NCI-H345 (cell line): ENCODE measurements at places on chromosomes 11 and 22.

DNA sequence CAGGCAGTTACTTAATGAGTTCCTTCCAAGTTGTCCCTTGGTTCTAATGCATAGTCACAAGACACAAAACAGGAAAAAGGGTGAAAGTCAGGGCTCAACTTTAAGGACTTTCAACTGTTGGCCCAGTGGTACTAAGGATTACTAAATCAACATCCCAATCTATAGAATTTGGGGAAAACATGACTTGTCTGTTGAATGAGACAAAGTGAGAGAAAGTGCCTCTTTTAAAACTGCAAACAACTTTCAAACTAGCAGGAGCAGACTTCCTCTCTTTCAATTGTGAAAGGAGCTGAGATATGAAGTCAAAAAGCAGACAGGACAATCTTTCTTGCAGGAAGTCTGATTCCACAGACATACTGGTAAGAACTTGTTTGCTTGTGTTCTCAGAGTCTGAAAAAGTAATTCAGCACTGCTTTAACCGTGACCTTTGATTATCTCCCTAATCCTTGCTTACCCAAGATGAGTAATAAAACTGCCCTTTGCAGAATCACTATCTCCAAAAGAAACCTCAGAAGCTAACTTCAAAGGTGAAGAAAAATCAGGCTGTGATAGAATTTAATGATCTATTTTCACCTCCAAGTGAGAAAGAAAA lies 960.7 kb upstream of the RAG2 start:
- no peak for DNase-seq

DNA sequence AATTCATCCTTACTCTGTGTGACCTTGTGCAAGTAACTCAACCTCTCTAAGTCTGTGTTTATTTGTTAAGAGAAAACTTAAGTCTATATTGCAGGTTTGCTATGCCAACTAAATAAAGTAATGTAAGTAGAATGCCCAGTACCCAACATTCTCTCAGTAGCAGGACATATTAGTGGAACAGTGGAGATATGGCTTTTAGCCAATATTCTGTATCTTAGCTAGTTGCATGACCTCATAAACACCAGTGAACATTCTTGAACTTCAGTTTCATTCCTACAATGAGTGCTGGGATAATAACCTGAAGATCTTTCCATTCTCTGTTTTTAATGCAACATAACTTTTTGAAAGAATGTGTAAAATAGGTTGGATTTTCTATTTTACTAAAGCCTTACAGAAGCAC lies 77.0 kb downstream of the RAB38 start:
- DNase-seq: no peak

- no peak for DNase-seq
Observed at GRCh38 chr22:40247976-40248375, 70.3 kb downstream of the TNRC6B start.

GRCh38 chr11:74637700-74638099 lies 45.3 kb downstream of the POLD3 start:
- DNase-seq: no peak

DNA sequence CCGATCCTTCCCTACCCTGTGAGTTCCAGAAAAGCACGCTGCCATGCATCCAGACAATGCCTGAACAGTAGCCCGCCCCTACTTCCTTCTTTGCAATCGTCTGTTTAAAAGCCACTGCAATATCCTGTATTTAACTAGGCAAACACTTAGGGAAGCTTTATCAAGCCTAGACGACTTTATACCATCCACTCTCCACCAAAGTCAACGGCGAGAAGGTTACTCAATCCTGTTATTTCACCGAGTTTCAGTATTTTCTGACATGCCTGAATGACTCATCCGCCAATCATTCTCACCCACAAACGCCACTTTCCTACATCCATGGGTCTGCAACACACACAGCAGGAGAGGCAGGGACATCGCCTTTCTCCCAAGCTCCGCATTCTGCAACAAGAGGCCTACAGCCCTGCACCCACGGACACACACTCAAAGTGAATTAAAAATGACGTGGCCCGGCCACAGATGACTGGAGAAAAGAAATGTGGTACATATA lies 9.3 kb downstream of the CELSR1 start:
- DNase-seq: peak; percentile 12

GRCh38 chr11:115409116-115409670 lies 95.0 kb downstream of the CADM1 start:
- no peak for DNase-seq

GRCh38 chr11:326592-326841 lies 5.9 kb upstream of the IFITM3 start:
- no peak for DNase-seq

DNA sequence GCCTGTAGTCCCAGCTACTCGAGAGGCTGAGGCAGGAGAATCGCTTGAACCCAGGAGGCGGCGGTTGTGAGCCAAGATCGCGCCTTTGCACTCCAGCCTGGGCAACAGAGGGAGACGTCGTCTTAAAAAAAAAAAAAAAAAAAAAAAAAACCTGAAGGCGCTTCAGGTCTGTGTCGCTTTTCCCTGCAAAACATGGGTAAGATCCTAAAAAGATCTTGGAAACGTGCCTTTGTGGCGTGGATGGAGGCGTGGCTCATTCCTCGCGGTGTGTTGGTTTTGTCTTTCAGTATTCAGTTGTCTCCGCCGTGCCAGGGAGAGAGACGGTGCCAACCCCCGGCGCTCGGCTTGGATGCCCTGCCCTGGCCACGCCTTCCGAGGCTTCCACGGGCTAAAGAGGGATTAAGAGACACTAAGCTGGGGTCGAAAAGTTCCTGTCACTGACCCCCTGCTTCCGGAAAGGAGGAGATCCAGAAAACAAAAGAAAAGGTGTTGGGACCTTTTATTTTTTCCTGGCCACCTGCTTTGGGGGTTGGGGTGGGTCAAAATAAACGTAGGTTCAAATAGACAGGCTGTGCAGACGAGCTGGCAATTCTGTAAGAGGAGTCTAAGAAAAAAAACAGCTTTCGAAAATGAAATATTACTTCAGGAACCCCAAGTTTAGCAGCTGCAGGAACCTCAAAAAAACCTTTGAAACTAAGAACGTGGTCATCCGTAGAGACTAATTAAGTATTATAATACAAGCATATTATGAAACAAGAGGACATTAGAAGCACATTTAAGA lies 1.1 kb upstream of the SLC35F2 start:
- DNase-seq: peak; percentile 73

GRCh38 chr22:32281072-32281471 lies 25.9 kb upstream of the SLC5A4 start:
- DNase-seq: peak; percentile 0

- no peak for DNase-seq
Observed at GRCh38 chr11:27651711-27652110, 48.5 kb downstream of the BDNF start.

DNA sequence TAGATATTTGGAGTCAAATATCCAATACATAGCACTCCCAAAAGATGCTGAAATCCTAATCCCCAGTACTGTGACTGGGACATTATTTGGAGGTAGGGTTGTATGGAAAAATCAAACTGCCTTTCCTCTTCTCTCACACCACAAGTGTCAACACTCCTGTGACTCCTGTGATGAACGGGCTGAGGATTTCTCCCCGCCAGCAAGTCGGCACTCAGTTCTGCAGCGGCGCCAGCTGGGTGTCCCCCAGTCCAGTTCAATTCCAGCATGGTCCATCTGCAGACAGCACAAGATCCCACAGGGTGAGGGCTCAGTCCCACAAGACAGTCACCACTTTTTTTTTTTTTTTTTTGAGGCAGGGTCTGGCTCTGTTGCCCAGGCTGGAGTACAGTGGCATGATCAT lies 4.3 kb upstream of the PARVB start:
- no peak for DNase-seq

GRCh38 chr11:11016943-11017342 lies 159.1 kb upstream of the ZBED5 start:
- no peak for DNase-seq

GRCh38 chr11:125167954-125168835 lies 3.6 kb downstream of the PKNOX2 start:
- DNase-seq: no peak
